ENCODE measurements at places on chromosomes 7 and 10.

DNA sequence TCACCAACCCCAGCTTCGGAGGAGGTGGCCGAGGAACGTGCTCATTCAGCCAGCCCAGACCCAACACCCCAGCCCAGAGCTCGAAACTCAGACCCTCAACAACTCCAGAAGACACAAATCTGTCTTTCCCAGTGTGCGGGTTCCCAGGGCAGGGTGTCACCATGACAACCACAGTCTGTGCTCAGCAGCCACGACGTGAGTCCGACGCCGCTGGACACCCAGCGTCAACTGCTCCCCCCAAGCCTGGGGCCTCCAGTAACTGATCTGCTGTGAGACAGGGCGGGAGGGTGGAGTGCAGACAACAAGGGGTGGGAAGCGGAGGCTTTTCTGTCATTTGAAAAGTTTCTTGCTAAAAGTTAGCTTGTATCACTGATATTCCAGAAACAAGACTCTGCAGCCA, 167.2 kb downstream of the MAD1L1 start:
- DNase-seq: no peak

- no peak for DNase-seq
Measured at GRCh38 chr10:84353052-84353803, 24.8 kb downstream of the CCSER2 start.

DNA sequence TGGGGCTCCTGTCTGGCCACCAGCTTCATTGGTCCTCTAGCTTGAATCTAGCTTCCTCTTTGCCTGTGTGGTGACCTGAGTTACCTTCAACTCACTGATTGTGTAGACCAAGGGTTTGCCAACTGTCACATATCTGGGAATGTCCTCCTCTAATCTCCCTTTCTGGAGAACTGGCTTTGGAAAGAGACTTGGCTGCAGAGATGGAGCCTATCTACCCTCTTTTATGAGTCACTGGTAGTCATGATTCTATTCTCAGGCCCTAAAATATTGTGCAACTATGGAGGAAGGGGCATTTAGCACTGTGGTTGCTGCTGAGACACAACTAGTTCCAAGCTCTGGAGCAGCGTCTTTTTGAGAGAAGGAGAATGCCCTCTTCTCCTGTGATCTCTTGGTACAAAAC, 691.3 kb downstream of the KCNMA1 start:
- no peak for DNase-seq

- DNase-seq: no peak
Measured at GRCh38 chr7:116534790-116535189, 10.0 kb downstream of the CAV1 start.

- DNase-seq: no peak
Measured at GRCh38 chr7:159112136-159113011, 32.3 kb downstream of the VIPR2 start.

DNA sequence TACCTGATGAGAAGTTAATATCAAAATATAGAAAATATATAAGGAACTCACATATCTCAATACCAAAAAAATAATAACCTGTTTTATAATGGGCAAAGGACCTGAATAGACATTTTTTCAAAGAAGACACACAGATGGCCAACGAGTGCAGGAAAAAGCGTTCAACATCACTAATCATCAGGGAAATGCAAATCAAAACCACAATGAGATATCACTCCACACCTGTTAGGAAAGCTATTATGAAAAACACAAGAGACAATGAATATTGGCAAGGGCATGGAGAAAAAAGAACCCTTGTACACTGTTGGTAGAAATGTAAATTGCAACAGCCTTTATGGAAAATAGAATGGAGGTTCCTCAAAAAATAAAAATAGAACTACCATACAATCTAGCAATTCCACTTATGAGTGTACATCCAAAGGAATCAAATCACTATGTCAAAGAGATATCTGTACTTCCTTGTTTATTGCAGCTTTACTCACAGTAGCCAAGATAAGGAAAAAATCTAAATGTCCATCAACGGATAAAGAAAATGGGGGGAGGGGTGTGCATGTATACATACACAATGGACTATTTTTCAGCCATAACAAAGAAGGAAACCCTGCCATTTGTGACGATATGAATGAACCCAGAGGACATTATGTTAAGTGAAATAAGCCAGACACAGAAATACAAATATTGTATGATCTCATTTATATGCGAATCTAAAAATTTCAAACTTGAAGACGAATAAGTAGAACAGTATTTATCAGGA, 3.6 kb upstream of the ALOX5 start:
- DNase-seq: no peak

GRCh38 chr7:158282461-158283001, 305.1 kb downstream of the PTPRN2 start:
- no peak for DNase-seq

DNA sequence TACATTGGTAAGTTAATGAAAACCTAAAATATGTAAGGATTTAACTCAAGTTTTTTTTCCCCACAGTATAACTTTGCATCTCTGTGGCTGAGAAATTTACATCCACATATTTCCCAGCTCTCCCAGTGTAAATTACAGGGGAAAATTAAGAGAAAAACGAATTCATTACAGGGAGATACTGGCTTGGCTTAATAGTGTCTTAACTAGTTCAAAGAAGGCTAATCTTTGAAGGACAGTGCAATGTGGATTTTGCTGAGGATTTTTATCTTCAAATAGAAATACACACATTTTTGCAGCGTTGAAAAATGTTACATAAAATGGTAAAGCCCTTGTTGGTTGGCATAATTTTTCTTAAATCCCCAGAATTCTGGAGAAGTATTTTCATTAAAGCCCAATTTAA, 1.5 kb downstream of the CBX3 start:
- no peak for DNase-seq

- DNase-seq: no peak
Measured at GRCh38 chr10:126669168-126669567, 1.3 kb downstream of the C10orf90 start.

DNA sequence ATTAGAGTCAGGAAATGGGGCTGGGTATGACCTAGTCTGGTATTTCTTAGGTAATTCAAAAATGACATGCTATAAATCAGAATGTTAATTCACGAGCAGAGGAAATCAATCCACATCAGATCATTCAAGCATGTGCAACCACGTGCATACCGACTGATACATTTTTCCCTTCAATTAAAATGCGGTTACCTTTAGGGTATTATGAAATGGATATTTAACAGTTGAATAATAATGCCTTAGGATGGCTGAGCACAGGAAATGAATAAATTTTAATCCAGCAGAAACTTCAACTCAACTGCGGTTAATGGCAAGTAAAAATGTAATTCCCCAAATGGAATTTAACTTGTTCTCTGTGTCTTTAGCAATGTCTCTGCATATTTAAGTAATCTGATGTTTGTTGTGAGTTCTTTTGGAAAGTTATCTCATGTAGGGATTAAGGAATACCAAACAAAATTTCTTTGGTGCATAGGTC, 9.2 kb downstream of the CPA2 start:
- no peak for DNase-seq

- peak; percentile 66 for DNase-seq
Measured at GRCh38 chr7:108454674-108455550, 1.3 kb downstream of the NRCAM start.

DNA sequence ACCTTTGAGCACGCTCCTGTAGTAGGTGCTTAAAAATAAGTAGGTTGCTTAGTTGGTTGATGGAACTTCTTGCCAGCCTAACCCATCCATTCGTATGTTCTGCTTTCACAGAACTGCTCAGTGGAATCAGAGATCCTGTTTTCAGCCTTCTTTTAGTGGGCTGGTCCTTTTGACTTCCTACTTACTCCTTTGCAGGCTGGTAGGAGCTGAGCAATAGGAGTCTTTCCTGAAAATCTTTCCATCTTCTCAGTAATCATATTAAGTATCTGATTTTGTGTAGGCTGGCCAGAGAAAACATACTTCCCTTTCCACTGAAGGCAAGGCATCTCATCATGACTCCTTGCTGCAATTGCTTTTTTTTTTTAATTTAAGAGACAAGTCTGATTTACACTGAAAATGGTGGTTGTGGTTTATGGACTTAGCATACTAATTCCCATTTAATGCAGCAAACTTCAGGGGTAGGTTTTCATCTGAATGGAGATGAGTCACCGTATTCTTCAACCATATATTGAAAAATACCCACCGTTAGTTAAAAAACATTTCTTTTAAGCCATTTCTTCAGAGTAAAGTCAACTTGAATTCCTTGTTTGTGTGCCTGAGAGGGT, 208.0 kb downstream of the ZNF365 start:
- DNase-seq: no peak

DNA sequence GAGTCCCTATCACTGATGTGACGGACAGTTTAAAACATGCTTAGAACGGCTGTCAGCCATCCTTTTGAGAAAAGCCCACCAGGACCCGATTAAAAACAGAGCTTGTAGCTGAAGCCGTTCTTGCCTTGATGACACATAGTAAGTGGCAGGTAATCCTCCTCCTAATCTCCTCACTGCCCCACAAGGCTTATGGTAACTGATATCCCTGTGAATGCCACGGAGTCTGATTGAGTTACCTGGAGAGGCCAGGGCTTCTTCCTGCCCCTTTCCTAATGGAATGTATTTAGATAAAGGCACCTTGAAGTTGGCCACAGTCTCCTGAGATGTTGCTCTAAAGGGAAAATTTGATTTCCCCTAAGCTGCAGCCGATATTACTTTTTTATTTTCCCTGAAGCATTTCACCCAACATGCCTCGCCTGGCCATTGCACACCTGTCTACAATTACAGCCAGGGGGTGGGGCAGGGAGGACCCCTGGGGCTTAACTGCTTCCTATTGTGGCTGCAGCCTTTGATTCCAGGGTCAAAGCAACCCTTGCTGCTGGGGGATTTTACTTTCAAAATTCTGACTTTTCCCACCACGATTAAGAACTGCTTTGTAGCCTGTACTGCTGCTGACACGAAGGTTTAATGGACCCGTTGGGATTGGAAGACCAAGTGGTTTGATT, 169.0 kb upstream of the GPR26 start:
- DNase-seq: no peak

GRCh38 chr7:457814-458510, 61.7 kb downstream of the PDGFA start:
- DNase-seq: no peak

GRCh38 chr10:61778137-61778536, 115.4 kb downstream of the CABCOCO1 start:
- DNase-seq: no peak

DNA sequence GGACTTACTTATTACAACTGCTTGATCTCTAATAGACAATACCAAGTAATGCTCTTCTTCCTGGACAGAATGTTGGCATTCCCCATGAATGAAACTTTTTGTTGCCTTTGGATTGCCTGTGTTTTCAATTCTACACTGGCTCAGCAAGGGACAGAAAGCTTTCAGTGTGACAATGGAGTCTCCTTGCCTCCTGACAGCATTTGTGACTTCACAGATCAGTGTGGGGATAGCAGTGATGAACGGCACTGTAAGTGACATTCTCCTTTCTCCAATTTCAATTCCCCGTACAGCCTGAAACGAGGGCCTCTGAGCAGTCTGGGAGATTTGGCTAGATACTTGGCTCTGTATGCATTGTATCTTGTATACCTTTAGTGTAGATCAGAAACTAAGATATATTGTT, 290 bp downstream of the MALRD1 start:
- DNase-seq: no peak

- DNase-seq: no peak
Measured at GRCh38 chr10:88209837-88210561, 346.6 kb downstream of the PTEN start.

DNA sequence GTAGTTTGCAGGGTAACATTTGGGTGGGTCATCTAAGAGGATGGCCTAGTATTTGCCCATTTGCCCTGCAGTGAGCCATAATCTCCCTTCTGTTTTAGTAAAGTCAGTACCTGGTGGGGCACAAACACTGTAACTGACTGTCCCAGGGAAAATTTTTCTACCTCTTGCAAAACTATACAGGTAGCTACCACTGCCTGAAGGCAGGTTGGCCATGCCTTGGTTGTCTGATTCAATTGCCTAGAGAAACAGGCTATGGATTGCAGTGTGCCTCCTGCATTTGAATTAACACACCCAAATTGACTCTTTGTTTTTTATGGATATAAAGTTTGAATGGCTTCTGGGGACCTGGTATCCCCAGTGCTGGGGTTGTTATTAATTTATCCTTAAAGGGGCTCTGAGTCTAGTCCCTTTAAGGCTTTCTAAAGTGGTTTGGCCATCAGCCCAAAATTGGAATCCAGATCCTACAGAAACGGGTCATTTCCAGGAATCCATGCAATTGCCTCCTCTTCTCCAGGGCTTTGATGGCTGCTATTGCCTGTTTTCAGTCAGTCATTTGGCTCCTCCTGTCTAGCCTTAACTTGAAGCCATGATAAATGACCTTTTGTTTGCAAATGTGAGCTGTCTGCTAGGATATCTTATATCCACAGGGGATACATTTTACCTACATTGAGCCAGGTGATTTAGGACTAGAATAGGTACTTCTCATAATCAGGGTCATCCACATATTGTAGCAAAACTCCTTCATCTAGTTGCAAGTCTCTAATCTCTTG, 89.1 kb downstream of the STRA8 start:
- DNase-seq: no peak

DNA sequence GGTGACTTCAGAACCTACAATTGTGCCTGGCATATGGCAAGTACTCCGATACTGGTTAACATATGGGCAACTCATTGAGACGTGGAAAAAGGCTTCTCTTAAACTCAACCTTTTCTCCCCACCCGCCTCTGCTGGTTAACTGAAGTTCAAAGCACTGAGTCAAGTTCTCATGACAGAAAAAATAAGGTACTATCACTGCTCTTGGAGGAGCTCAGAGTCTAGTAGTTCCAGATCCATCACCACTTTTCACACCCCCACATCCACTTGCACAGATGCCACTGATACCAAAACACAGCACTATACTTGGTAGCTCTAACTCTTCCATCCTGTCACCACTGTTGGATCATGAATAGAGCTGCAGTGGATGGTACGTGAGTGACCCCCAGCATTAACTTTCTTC, 36.2 kb downstream of the CCDC6 start:
- no peak for DNase-seq

GRCh38 chr7:14286036-14286435, 296.6 kb upstream of the ETV1 start:
- no peak for DNase-seq

GRCh38 chr10:86667421-86668181, 710 bp upstream of the LDB3 start:
- DNase-seq: no peak

DNA sequence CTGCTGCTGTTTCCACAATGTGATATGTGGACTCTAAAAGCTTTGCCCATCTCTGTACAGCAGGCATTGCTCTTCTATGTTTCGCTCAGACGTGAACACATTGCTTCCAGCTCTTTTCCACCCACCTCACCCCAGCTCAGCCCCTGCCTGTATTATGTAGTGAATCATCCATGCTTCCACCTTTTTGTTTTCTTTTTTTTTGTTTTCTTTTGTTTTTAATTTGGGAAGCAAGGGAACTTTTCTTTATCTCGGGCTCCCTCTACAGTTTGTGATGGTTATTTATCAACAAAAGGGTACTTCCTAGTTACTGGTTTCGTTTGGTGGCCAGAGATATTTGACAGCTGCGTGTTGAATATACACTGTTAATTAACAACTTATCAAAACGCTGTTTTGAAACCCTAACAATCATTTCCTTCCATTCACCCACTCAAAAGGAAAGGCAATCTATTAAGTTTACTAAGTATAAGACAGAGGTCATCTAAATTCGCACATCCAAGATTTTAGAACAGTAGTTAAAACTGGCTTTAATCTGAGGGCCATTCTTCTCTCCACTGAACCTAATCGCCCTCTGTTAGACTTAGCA, 127.9 kb upstream of the STK17A start:
- DNase-seq: no peak

GRCh38 chr10:50613150-50613549, 10.6 kb downstream of the SGMS1 start:
- no peak for DNase-seq
